ENCODE measurements at places on chromosomes 5 and 9. TPM values are rescaled to one million over a fixed set of nuclear protein-coding genes. Genes with fewer than 3 reads are reported as not detected.

The TUSC1 gene
- 1.9 TPM for total RNA-seq

The LCN15 gene
- total RNA-seq = not detected

The PRSS3 gene
- not detected for total RNA-seq

The MYMK gene
- not detected for total RNA-seq

The SLC46A2 gene
- total RNA-seq = not detected

The SH3RF2 gene
- total RNA-seq = 8.6 TPM

The POU5F2 gene
- total RNA-seq = 0.54 TPM

The GLRA1 gene
- not detected for total RNA-seq

The C5orf52 gene
- total RNA-seq = not detected

The POU4F3 gene
- total RNA-seq = 0.18 TPM

The CFAP157 gene
- total RNA-seq = not detected

The HK3 gene
- 0.14 TPM for total RNA-seq

The NPR3 gene
- 0.50 TPM for total RNA-seq

The SLC35D2 gene
- total RNA-seq = 37.3 TPM

The SPATA31A3 gene
- not detected for total RNA-seq

The BOD1 gene
- total RNA-seq = 76.8 TPM

The SVEP1 gene
- total RNA-seq = 1.1 TPM

The TMOD1 gene
- total RNA-seq = 0.48 TPM
